ENCODE measurements at places on chromosomes 6 and 20.

GRCh38 chr6:154370545-154370944 lies 13.9 kb upstream of the IPCEF1 start:
- no peak for DNase-seq

DNA sequence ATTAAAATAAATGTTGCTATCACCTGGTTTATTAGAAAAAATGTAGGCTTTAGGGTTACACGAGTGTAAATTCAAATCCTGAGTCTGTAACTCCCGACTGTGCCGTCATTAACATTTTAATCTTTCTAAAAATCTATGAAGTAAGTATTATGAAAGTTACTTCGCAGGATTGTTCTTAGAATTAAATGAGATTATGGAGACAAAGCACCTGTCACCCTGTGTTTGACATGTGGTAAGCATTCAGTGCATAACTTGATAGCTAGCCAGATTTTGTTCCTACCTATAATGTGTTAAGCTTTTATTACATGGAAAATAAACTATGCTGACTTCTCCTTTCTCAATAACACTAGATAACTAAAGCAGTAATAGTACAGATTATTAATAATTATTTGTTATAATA lies 429.7 kb upstream of the MMS22L start:
- DNase-seq, result no peak

DNA sequence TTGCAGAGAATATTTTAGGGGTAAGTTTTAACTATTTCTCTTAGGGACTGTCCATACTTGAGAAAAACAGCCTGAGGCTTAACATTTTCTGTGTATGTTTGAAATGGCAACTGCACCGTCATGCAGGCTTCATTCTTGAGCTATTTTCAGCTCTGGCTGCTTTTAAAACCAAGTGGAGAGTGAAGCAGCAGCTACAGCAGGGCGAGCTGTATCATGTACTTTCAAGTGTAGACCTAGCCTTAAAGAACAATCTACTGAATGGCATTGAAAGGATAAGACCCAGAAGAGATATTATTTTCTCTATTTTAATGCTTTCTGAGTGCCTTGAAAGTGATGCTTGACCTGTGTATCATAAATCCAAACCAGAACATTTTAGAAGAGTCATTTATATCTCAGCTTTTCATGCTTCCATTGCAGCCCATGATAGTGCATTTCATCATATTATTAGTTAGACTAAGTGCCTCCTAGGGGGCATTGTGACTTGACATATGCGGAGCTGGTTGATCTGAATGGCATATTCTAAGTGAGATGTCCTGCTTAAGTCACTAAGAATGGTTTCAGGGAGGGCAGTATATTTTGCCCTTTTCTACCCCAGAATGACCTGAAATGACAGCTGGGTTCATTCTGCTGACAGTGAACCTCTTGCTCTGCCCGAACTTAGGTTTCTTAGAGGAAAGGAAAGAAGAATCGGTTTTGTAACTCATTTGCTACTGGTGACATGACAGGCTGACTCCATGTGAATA lies 85.3 kb downstream of the NKAIN2 start:
- DNase-seq, result no peak

- DNase-seq, result no peak
Observed at GRCh38 chr6:163338671-163339405, 75.7 kb upstream of the QKI start.

GRCh38 chr20:17957505-17958363 lies 10.9 kb downstream of the SNX5 start:
- DNase-seq, result no peak

DNA sequence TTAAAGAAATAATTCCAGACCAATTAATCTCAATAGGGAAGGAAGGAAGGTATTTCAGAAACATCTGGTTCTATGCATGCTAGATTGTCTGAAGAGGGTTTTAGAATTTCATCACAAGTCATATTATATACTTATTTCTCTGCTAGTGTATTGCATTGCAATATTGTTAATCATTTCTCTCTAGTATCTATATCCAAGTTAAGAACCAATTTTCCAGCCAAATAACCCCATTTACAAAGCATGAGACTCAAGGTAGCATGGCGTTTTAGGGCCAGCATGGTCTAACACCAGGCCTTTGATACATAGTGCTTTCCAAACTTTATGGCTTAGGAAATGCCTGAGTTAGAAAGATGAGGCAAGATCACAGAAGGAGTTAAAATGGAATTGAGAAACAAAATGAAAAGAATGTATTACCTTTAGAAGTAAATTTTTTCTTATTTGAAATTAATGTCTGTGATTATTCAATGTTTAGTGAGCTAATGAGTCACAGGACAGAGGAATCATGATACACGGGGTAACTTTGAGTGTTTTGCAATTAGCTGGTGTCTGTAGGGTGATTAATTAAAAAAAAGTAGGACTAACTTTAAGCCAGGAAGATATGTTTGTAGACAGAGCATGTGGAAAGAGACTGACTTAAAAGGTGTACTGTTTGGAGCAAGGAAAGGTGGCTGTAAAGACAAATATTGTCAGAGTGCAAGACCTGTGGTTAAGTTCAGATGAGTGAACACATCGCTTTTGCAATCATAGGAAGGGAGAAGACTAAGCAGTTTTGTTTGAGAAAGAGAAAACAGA lies 1006.2 kb upstream of the CITED2 start:
- DNase-seq, result no peak

DNA sequence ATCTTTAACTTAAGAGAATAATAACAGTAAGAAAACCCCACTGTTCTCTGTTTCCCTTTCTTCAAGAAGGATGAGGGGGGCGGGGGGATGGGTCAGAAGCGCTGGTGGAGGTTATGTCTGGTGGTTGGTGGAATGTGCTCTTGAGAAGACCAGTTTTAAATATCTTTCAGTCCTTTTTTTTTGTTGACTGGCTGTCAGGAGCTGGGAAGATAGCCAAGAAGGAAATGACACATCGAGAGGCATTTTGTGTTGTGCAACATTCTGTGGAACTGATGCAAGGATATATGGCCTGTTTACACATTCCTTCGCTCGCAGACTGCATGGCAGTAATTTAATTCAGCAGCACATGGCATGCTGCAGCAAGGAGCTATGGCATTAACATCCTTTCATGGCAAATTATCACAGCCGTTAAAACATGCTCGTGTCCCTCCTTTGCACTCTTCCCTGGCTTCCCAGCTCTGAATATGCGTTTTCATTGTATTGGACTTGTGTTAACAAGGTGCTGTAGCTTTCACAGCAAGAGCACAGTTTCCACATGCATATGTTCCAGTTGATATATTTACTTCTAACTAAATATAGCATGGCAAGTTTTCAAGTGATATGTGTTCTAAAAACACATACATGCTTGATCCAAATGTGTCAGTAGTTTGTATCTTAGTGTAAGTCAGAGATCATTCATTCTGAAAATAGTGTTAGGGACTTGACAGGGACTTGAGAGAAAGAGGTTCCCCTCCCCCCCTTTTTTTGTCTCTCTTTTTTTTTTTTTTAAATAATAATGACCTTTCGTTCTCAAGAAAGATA lies 68.2 kb upstream of the SUPT3H start:
- DNase-seq, result peak; percentile 25

GRCh38 chr20:51902933-51903332 lies 100.6 kb upstream of the SALL4 start:
- no peak for DNase-seq

DNA sequence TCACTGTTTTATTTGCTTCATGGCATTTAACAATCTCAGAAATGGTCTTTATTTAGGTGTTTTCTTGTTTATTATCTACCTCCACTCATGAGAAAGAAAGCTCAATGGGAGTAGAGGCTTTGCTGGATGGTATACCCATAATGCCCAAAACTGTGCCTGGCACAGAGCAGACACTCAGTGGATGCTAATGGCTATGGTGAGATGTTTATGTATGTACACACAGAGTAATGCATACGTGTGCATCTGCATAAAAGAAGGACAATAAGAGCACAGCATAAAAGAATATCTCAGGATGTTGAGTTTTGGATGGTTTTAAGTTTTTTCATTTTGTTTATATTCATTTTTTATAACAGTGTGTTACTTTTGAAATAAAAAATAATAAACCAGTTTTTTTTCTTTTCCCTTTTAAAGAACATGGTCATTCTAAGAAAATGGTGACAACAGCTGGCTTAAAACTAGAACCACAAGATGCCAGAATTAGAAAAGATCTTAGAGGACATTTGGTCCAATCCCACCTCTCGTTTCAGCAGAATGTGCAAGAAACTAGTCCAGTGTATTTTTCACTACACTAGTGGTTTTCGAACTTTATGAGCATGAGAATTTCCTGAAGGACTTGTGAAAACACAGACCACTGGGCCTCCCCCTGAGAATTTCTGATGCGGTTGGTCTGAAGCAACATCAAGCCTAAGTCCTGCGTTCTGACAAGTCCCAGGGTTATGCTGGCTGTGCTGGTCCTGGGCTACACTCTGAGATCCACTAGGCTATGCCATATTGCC lies 131.9 kb downstream of the FYN start:
- DNase-seq, result no peak

GRCh38 chr6:57068061-57068460 lies 21.6 kb downstream of the KIAA1586 start:
- no peak for DNase-seq

DNA sequence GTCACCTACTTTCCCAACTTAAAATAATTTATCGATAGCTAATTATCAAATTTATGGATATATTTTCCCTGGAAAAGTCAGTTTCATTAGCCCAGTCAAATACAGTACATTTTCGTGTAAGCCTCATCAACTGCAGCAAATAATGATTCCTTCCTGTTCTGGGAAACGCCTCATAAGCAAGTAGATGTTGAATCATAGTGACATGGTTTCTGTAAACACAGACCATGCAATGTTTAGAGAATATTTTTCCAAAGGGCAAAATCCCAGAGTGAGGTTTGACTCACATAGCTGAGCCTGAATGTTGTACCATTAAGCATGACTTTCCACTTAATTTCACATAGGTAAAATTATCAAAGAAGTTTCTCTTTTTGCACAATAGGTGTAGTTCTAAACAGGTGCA lies 16.7 kb upstream of the VNN1 start:
- DNase-seq, result no peak

GRCh38 chr20:22908944-22909343 lies 126.2 kb upstream of the SSTR4 start:
- no peak for DNase-seq

GRCh38 chr6:37134036-37134395 lies 35.9 kb upstream of the PIM1 start:
- no peak for DNase-seq

- no peak for DNase-seq
Observed at GRCh38 chr20:61397790-61398189, 145.7 kb downstream of the CDH4 start.

DNA sequence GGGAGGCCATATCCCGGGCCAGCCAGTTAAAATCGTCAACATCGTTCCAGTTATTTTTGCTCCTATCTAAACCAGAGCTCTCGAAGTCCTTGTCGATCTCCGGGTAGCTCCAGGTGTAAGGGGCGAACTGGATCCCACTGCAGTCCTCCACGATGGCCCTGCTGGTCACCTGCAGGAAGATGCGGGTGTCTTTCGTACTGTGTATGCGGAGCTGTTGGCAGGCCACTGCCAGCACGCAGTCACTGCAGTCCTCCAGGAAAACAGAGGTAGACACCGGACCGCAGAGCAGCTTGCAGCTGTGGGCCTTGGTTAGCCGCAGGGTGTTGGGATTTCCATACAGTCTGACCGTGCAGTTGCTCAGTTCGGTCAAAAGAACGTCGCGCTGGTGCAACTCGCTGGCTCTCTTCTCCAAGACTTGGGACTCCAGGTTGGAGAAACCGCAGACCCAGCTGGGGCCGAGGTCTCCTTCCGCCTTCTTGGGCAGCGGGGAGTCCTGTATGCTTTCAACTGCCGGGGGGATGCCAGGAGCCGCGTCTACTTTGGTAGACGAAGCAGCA lies 742 bp downstream of the TBCC start:
- DNase-seq, result peak; percentile 29

- DNase-seq, result no peak
Observed at GRCh38 chr20:57287901-57288300, 21.5 kb upstream of the BMP7 start.

DNA sequence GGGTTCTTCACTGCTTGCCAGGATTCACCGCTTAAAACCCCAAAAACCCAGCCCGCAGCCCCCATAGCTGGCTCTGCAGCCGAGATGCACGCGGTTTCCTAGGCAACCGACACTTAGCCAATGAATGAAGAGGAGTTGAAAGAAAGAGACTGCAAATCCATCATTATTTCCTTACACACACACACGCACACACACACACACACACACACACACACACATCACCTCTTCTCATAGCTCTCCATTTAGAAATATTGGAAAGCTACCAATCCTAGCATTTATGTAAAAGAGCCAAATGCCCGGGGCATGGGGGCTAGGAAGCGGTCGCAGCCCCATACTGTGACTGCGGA lies 3.4 kb upstream of the TUBB2B start:
- DNase-seq, result no peak

- DNase-seq, result no peak
Observed at GRCh38 chr6:48713612-48714011, 602.6 kb upstream of the PTCHD4 start.

GRCh38 chr20:7399575-7399974 lies 540.7 kb downstream of the HAO1 start:
- no peak for DNase-seq

DNA sequence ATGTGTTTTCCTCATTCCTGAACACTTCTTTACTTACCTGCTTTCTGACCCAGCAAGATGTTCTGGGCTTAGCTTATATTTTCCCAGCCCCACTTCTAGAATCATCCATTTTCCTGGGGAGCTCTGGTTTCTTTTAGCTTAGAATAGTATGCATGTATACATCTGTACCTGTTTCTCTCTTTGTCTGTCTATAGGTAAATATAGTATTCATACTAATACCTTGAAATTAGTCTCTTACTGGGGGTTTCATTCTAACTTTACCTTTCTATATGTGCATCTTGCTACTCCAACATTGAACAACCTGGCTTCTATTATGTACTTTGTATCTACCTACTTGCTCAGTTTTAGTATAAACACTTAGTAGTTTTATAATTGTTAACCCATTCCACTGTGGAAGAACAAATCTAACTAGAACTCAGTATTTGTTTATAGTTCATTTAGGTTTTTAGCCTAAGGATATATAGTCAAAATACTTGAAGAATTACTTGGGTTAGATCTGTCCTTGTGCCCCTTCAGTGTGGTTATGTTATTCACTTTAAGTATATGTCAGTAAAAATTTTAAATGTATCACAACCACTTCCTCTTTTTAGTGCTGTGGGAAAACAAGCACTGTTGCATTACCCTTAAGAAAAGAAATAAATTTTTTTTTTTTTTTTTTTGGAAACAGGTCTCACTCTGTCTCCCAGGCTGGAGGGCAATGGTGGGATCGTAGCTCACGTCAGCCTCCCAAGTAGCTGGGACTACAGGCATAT lies 54.0 kb downstream of the ASXL1 start:
- DNase-seq, result no peak

Data from effector memory CD4-positive, alpha-beta T cell (primary cell).